ENCODE measurements at places on chromosomes 7 and 10.

DNA sequence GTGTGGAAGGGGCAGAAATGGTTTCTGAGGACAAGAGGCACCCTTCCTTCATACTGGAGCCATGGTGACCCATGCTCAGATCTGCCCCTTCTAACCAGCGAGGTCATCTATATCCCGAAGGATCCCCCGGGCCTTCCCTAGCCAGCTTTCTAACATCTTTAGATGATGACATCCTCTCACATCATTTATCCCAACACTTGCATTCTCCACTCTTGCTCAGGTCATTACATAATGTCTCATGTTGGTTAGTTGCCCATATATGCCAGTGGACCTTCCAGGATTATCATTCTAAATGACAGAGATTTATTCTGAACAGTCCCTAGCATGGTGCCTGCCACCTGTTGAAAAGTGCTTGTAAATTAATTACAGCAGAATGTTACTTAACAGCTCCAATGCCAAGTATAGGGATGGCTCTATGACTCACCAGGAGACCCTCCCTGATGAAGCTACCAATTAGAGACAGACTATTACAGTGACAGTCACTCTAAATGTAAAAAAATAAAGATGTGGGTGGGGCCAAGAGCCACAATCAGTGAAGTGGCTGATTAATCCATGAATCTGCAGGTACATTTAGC is 22.6 kb upstream of the ABLIM1 start:
- no peak for DNase-seq

- DNase-seq: no peak
These were observed 3.0 kb upstream of the BTBD16 start for GRCh38 chr10:122267849-122268737.

DNA sequence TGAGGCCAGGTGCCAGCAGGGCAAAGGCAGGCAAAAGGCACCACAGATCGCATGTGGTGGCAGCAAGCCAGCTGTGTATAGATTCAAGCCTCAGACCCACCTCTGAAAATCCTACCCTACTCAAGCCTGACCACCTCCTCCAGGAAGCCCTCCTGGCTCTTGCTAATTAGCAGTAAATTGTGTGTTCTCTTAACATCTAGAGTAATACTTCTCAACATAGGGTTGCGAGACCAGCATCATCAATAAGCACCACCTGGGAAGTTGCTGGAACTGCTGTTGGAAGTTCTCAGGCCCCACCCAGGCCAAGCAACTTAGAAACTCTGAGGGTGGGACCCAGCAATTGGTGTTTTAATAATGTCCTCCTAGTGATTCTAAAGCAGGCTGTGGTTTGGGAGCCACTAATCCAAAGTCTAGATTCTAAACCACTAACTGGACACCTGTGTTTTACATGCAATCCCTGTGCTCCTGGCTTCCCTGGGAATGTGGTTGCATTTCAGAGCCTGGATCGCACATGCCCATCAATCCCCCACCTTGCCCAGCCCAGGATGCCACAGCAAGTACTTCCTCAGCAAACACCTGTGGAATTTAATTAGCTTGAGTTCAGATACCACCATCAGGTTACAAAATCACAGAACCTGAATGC is 46.2 kb downstream of the KCNMA1 start:
- DNase-seq: no peak

DNA sequence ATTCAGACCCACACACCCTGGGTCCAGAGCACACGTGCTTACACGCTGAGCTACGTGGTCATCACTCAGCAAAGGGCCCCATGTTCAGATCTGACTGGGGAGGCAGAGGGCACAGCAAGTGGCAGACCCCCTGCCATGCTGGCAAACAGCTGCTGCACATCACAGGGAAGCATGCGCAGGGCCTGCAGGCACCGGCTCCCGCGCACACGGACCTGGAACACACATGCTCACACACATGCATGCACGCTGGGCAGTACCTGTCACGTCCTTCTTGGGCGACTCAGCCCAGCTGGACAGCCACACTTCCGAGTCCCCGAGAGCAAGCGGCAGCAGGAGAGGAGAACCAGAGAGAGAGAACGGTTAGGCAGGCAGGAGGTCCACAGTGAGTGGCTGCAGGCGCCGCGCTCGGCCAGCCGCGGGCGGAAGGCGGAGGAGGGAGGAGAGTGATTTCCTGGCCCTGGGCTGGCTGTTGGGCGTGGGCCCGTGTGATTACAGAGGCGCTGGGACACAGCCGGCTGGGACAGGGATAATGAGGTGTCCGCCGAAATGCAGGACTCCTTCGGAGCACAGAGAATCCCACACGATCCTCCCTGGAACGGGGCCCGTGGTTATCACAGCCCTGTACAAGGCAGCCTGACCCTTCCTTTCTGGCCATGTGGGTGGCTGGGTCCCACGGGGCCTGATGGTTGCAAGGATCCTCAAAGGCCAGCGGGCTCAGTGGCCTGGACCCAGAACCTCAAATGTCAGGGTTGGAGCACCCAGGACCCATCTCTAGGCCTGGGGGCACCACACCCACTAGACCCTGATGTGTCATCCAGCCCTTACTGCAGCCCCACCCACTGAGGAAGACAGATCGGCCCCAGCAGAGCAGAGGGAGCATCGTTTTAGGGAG is 175.1 kb downstream of the NEURL1 start:
- DNase-seq: no peak

GRCh38 chr10:12583891-12584595 is 234.7 kb downstream of the CAMK1D start:
- no peak for DNase-seq

DNA sequence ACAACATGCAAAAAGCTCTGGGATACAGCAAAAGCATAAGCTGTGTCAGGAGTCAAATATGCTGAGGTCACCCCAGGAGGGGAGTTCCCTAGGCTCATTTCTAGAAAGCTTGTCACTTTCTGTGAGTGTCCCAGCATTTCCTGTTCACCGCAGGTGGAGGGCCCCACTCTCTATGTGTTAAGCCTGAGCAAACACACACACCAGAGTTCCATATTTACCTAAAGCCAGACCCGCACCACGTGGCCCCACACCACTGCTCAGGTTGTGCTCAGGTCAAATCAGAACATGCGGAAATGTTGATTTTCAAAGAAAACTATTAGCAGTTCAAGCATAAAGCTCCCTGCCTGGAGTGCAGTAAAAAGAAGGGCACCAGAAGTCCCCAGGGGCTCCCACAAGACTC is 259.6 kb upstream of the PPP2R2D start:
- DNase-seq: no peak

- no peak for DNase-seq
These were observed 3.1 kb downstream of the AASS start for GRCh38 chr7:122140918-122141317.

- no peak for DNase-seq
These were observed 15.8 kb upstream of the DOCK1 start for GRCh38 chr10:126889421-126889820.

DNA sequence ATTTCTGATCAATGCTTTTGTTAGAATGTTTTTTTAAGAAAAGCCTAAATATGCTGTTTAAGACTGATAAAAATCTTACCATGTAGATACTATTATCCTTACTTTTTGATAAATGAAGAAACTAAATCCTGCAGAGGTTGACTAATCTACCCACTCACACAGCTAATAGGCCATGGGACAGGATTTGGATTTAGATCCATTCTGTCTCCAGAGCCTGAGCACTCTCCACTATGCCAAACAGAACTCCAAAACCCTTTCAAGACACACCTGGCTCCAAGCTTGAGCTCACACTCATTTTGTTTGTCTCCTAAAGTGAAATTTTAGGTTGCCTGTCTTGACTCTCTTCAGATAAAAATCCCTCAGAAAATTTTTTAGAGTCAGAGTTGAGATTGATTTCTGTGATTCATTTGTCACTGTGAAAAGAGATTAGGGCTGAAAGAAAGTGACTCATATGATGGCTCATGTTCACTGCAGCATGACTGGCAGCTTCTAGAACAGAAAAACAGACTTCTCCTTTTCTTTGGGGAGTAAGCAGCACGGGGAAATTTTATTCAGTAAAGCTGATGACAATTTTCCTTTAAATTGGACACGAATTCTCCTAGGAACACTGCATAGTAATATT is 132.3 kb upstream of the POT1 start:
- no peak for DNase-seq

DNA sequence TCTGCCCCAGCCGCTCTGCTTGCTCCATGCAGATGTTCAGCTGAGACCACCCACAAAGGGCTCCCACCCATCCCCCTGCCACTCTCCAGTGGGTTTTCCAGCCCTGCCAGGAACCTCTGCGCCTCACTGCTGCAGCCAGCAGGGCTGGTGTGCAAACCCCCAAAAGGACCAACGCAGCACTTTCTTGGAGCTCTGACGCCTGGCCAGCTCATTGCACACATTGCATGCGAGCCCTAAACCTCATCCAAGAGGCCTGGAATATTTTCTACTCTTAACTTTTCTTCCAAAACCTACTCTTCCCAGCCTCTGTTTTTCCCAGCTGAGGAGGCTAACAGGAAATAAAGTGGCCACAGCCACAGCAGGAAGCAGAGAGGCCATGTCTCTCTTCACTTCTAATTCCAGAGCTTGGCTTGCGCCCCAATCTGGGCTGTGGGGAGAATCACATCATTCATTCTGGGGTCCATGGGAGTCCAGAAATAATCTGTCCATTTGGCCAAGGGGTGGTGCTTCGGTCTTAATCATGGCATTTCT is 4.6 kb upstream of the FAM170B start:
- peak; percentile 67 for DNase-seq

DNA sequence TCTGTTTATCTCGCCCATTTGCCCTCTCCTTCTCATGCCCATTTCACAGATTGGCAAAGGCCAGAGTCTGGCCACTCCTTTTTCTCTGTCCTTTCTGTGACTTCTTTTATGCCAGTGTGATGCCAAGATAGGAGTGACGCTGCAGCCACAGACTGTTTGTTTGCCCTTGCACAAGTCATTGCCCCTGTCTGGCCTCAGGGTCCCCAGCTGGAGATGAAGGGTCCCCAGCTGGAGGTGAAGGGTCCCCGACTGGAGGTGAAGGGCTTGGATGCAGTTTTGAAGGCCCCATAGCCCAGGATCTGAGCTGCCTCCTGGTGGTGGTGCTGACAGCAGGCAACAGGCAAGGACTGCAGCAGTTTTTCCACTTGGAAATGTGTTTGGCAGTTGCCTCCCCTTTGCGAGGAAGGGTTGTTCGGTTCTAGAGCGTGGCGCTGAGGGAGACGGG is 50.8 kb upstream of the SLC29A3 start:
- no peak for DNase-seq

GRCh38 chr7:144063710-144064109 is 5.9 kb upstream of the OR2A25 start:
- DNase-seq: no peak

- DNase-seq: no peak
These were observed 44.2 kb upstream of the GGCT start for GRCh38 chr7:30548845-30549244.

- DNase-seq: no peak
These were observed 15.4 kb upstream of the LYZL1 start for GRCh38 chr10:29273478-29273877.

- no peak for DNase-seq
These were observed 861 bp upstream of the LIMK1 start for GRCh38 chr7:74082770-74083116.

DNA sequence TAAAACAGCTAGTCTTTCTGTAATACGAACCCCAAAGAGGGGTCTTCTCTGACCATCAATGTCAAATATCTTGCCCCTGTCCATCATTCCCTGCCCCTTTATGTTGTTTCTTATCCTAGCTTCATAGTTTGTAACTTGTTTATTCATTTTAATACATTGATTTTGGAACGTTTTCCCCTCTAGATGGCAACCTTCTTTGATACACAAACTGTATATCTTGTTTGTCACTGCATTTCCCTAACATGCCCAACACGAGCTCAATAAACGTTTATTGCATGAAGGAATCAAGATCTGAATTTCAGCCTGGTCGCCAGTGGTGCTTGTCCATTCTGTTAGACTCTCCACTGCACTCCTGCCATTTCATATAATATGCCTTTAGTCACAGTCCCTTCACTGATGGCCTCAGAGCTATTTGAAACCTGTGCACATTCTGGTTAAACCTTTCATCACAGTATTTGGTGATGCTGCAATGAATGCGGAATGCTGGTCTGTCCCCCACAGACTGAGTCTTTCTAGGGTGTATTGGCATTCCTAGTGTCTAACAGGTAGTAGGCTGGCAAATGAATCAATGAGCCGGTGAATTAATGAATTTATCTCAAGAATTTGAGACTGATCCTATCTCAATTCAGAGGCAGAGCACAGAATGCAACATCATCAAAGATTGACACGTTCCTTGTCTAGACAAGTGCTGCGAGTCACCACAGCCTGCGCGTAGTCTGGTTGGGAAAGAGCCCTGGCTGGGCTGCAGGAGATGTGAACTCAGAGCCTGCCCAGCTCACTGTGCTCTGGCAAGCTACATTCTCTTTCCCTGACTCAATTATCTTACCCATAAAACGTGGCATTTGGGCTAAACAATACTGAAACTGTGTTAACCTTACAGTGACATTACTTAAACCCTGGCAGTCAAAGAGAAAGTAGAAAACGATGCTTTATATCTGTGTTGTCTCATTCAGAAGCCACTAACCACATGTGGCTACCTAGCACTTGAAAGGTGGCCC is 55.2 kb upstream of the FRMD4A start:
- peak; percentile 92 for DNase-seq

DNA sequence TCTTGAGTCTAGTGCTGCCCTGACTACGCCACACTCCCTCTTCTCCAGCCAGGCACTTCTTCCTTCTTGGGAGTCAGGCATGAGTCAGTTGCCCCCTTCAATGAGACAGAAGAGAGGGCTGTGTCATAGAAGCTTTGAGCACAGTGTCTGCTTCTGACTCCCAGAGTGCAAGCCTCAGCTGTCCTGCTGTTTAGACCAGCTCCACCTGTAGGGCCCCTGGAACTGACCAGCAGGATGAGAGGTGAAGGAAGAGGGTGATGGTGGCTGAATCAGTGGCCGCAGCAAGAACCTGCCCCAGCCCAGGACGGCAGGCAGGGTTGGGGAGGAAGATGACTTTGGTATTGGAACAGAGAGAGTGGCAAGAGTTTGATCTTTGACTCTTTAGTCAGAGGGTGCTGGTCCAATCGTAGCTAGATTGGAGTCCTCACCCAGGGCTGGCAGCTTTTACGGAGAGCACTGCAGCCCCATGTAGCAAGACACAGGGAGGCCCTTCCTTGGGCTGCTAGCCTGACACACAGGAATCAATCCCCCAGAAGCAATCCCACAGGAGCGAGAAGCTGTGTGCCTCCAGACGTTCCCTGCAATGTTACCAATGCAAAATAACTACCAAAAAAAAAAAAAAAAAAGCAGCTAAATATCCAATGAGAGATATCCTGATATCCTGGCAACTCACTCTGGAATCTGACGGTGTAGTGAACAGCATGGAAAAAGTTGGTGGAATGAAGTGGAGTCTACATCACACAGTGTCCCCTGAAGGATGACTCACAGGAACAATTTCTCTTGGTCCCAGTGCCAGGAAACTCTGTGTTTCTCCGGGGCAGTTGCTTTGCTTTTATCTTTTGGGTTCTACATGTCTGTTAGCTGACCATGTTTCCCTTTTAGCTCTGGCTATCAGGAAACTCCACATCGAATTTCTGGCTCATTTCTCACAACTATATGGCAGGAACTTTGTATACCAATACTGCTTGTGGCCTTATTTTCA is 6.9 kb downstream of the C10orf62 start:
- DNase-seq: peak; percentile 49

All from AG09309 (cell line).